Cortex of kidney (tissue), 1 donor: ENCODE measurements at places on chromosomes 2 and 18.

GRCh38 chr2:120231974-120232635 lies 8.9 kb upstream of the TMEM185B start:
- DNase-seq = no peak

DNA sequence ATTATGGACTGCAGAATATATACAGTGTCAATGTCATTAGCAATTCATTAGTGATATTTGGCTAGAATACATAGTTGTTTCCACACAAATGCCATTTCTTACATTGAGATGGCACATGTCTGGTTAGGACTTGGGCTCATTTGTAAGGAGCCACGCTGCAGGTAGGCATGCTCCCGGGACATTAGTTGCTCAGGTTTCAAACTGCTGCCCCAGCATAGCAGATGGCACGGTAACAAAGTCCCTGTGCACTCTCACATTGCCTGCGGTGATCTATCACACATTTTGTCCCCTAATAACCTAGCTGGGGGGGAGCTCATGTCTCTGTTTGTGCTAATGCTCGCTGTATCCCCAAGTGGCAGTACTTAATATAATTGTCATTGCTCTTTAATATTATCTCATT lies 185.1 kb downstream of the NEDD4L start:
- no peak for DNase-seq

- DNase-seq = no peak
These were observed 773.7 kb downstream of the TSN start for GRCh38 chr2:122528958-122529705.

DNA sequence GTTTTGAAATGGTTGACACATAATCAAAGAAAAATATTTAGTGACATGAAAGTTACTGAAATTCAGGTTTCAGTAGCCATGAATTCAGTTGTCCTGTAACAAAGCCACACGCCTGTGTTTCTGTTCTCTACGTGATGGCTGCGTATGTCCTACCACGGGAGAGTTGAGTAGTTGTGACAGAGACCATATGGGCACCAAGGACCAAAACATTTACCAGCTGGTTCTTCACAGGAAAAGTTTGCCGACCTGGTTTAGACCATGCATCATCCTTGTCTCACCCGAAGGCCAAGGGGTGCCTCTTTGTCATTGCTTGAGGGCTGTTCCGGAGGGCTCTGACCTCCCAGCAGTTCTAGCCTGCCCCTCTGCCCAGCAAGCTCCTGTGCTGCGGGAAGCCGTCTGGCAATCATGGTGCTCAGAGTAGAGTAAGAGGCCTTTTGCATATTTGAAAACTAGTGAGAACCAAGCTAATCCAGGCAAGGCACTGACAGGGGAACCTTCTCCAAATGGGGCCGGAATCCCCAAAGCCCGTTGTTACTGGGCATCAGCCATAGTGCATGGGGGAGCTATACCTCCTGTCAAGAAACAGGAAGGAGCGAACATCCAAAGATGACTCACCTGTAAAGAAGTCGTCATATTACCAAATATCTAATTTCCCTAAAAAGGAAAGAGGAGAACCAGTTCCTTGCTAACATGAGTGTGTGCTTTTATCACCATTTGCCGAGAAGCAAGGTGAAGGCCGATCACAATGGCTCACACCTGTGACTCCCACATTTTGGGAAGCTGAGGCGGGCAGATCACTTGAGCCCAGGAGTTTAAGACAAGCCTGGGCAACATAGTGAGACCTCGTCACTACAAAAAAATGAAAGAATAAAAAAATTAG lies 92.6 kb upstream of the RAB12 start:
- no peak for DNase-seq

DNA sequence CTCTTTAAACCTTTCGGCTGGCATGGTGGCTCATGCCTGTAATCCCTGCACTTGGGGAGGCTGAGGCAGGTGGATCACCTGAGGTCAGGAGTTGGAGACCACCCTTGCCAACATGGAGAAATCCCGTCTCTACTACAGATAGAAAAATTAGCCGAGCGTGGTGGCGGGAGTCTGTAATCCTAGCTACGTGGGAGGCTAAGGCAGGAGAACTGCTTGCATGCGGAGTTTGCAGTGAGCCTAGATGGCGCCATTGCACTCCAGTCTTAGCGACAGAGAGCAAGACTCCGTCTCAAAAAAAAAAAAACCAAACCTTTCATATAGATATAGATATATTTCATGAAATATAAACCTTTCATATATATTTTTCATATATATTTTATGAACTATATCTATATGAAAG lies 864.7 kb downstream of the TRIB2 start:
- no peak for DNase-seq

GRCh38 chr2:191148281-191148680 lies 2.5 kb downstream of the STAT4 start:
- DNase-seq = no peak

DNA sequence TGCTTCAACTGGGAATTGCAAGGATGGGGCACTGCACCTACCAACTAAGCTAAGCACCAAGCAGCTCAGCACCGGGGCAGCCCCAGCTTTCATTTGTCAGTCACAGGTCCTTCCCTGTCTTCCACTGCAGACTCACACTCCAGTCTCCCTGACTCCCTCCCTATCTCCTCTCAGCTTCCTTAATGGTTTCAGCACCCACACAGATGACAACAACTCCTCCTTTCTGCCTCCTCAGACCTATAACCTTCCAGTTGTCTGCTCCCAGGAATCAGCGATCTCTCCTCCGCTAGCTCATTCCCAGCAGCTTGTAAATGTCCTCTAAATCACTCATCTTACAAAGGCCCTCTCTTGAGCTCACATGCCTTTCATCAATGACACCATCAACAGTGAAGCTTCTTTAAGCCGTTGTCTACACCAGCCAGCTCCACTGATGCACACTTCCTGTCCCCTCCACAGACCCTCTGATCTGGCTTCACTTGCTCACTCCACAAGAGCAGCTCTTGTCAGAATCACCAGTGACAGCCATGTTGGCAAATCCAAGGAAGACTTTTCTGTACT lies 32.1 kb downstream of the CLASP1 start:
- no peak for DNase-seq

- DNase-seq = no peak
These were observed 1.1 kb downstream of the TRABD2A start for GRCh38 chr2:84879584-84880394.

DNA sequence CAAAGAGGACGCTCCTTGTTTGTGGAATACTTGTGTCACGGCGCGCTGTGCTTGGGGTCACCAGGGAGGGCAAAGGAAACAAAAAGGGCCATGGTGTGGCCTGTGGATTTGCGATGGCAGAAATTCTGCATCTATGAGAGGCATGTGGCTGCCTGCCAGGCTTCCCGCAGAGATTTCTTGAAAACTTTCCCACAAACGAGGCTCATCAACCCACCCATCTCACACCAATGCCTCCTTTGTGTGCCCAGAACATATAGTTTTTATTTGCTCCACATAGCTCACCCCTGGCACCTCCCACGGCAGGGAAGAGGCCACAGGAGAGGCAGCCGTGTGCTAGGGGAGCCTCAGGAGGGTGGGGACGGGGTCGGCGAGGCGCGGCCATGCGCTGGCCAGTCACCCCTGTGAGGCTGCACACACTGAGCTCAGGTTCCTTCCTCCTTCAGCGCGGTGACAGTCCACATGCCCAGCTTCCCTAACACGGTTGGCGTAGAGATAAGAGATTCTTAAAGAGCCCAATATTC lies 100.3 kb downstream of the MBP start:
- no peak for DNase-seq

DNA sequence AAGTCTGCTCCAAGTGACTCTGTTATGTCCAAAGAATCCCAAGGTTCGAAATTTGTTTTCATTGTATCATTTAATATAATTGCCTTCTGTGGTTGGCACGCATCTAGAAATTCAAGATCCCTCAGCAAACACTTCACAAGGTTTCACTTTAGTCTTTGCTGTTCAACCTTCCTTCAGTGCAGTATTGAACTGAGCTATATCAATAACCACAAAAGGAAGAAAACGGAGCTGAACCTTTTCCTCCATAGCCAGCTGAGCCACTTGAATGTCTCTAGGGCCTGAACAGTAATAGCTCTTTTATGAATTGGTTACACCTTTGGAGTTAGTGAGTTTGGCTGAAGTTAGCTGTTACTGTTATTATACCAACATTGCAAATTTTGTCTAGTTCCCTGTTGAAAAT lies 357.7 kb upstream of the HNRNPA3 start:
- no peak for DNase-seq
